Stomach (tissue), 19 donors: ENCODE measurements at places on chromosomes 3 and 15. TPM values are rescaled to one million over a fixed set of nuclear protein-coding genes. Genes with fewer than 3 reads are reported as not detected.

DNA sequence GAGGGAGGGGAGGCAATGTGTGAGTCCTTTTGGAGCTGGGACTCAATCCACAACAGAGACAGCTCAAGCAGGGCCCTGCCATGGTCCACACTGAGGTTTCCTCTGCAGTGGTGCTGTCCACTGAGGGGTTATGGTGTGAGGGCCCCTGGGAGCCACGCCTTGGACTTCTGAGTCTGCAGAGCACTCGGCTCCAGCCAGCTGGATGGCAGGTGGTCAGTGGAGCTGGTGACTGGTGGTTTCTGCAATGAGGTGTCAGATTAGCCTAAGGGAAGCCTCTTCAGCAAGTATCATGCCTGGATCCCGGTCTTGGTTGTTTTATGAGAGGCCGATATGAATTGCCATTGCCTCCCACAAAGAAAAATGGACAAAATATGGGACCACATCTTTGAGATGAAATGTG is 21.7 kb downstream of the LSM3 start:
- no peak overlapping the region for H3K27ac ChIP-seq
- peaks cover 36% of the 10 kb centered on the region for H3K4me1 ChIP-seq
- peaks cover 23% of the 10 kb centered on the region for H3K36me3 ChIP-seq
- no peak for DNase-seq
- no peak overlapping the region for H3K4me3 ChIP-seq

The FGF7 gene
- total RNA-seq: 2.6 TPM

GRCh38 chr3:103218793-103219192 is 784.0 kb downstream of the ZPLD1 start:
- H3K4me3 ChIP-seq: no peak overlapping the region
- DNase-seq: no peak
- H3K36me3 ChIP-seq: no peaks in the 10 kb centered on the region

GRCh38 chr3:161067335-161067734 is 37.8 kb downstream of the B3GALNT1 start:
- DNase-seq: no peak
- H3K36me3 ChIP-seq: peaks cover 9% of the 10 kb centered on the region
- H3K27me3 ChIP-seq: no peaks in the 10 kb centered on the region

DNA sequence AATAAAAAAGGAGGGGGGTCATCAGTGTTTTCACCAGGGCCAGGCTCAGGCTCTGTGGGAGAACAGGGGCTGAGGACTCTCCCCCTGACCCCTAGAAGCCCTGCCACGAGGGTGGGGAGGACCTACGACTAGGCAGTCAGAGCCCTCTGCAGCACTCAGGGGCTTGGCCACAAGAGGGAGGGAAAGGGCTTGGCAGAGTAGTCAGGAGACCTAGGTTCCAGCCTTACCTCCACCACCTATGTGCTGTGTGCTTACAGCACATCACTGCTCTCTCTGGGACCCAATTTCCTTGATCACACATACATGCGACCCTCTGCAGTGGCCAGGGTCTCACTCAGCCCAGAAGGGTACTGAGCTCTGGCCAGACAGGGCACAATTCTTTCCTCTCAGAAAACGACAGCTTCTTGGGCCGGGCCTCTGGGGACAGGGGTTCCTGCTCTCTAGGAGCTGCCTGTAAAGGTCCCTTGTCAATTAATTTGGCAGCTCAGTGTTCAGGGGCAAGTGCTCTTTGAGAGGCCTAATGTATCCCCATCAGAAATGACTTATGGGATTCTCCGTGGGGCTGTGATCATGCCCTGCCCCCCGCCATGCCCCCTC is 16.4 kb upstream of the SKIC8 start:
- H3K36me3 ChIP-seq: no peaks in the 10 kb centered on the region
- peak; percentile 48 for DNase-seq
- no peaks in the 10 kb centered on the region for H3K27me3 ChIP-seq
- H3K27ac ChIP-seq: no peak overlapping the region

- H3K27ac ChIP-seq: peak within 1 kb of the TSS; percentile 96
- H3K27me3 ChIP-seq: no peaks in the 10 kb centered on the region
- H3K4me3 ChIP-seq: peak within 1 kb of the TSS; percentile 82
- peaks cover 40% of the 10 kb centered on the region for H3K4me1 ChIP-seq
- peaks cover 12% of the 10 kb centered on the region for H3K36me3 ChIP-seq
- DNase-seq: peak; percentile 83
These were observed at the start of gene ZNF770 for GRCh38 chr15:34988027-34988902. Gene ZNF770, minus strand, starts transcription at chr15:34988287. Its CDS starts 4,853 bp downstream, at chr15:34983434.

The LRRIQ4 gene
- total RNA-seq: 4.6 TPM

GRCh38 chr3:33855884-33856546 is 57.6 kb downstream of the PDCD6IP start:
- DNase-seq: no peak
- no peaks in the 10 kb centered on the region for H3K27me3 ChIP-seq
- no peak overlapping the region for H3K4me3 ChIP-seq
- no peak overlapping the region for H3K27ac ChIP-seq
- peaks cover 31% of the 10 kb centered on the region for H3K4me1 ChIP-seq

- no peak overlapping the region for H3K27ac ChIP-seq
These were observed 120.0 kb downstream of the PLD1 start for GRCh38 chr3:171690281-171690680.

DNA sequence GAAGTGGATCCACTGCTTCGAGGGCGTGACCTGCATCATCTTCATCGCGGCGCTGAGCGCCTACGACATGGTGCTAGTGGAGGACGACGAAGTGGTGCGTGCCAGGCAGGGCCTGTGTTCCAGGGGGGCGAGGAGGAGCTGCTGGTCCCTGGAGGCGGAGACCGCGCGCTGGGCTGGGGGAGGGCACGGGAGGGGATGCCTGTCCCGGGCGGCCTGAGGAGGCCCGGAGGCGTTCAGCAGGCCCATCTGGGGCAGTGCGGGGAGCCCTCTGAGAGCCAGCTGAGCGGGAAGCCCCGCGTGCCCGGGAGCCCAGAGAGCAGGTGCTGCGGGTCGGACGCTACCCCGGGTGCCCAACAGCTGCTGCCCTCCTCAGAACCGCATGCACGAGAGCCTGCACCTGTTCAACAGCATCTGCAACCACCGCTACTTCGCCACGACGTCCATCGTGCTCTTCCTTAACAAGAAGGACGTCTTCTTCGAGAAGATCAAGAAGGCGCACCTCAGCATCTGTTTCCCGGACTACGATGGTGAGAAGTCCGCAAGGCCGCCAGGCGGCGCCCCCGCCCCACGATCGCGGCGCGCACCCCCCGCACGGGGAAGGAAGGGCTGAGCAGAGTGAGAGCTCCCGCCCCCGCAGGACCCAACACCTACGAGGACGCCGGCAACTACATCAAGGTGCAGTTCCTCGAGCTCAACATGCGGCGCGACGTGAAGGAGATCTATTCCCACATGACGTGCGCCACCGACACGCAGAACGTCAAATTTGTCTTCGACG is 2.9 kb downstream of the GNAT1 start:
- no peaks in the 10 kb centered on the region for H3K36me3 ChIP-seq
- DNase-seq: peak; percentile 89
- peaks cover 30% of the 10 kb centered on the region for H3K4me1 ChIP-seq
- H3K27ac ChIP-seq: no peak overlapping the region

GRCh38 chr15:41521614-41522013 is 8.0 kb upstream of the LTK start:
- no peaks in the 10 kb centered on the region for H3K4me1 ChIP-seq
- peaks cover 87% of the 10 kb centered on the region for H3K36me3 ChIP-seq
- H3K27ac ChIP-seq: no peak overlapping the region
- no peak for DNase-seq
- no peak overlapping the region for H3K4me3 ChIP-seq
- no peaks in the 10 kb centered on the region for H3K27me3 ChIP-seq

DNA sequence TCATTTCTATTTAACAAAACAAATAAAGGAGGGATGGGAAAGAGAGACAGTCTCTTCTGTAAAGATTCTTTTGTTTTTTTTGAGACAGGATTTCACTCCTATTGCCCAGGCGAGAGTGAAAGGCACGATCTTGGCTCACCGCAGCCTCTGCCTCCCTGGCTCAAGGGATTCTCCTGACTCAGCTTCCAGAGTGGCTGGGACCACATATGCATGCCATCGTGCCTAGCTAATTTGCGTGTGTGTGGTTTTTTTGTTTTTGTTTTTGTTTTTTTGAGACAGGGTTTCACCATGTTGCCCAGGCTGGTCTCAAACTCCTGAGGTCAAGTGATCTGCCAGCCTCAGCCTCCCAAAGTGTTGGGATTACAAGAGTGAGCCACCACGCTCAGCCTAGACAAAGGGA is 23.3 kb downstream of the STAG1 start:
- no peak overlapping the region for H3K4me3 ChIP-seq
- peaks cover 32% of the 10 kb centered on the region for H3K4me1 ChIP-seq
- H3K27me3 ChIP-seq: no peaks in the 10 kb centered on the region
- H3K36me3 ChIP-seq: no peaks in the 10 kb centered on the region

GRCh38 chr3:63878394-63879060 is 14.9 kb downstream of the ATXN7 start:
- DNase-seq: no peak
- H3K27ac ChIP-seq: no peak overlapping the region
- H3K4me3 ChIP-seq: no peak overlapping the region
- no peaks in the 10 kb centered on the region for H3K36me3 ChIP-seq
- H3K4me1 ChIP-seq: peaks cover 37% of the 10 kb centered on the region

The HHATL gene
- total RNA-seq: not detected

DNA sequence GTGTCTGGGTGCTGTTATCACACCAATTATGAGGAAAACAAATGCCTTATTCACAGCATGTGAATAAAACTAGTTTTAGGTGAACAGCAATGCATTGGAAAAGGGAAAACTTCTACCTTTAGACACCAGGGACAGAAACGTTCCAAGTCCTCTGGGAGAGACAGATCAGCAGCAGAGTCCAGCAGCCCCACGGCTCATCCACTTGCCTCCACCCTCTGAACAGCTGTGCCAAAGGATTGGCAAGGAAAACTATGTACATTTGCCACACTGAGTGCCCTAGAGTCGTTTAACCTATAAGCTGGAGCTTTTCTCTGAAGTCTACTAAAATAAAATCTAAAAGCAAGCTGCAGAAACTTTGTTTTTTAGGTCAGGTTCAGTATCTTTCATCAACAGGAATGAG is 107.7 kb upstream of the EIF1B start:
- H3K4me3 ChIP-seq: no peak overlapping the region
- no peak overlapping the region for H3K27ac ChIP-seq
- no peak for DNase-seq
- no peaks in the 10 kb centered on the region for H3K27me3 ChIP-seq
- no peaks in the 10 kb centered on the region for H3K4me1 ChIP-seq
- no peaks in the 10 kb centered on the region for H3K36me3 ChIP-seq

DNA sequence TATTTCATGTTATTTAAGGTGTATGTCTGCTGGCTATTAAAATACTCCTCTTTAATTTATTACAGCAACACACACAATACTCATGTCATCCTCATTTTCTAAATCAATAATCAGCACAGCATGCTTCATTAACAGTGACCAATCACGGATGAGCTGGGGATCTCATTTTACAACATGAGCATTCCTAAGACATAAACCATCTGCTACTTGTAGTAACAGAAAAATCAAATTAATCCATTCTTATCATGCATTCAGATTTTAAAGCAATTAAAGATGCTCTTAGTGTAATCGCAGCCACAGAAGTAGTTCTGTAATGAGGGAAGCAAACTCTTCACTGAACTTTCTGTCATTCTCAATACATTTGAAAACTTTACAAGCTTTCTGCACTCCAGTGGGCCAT is 191.1 kb downstream of the TBC1D5 start:
- H3K27me3 ChIP-seq: no peaks in the 10 kb centered on the region
- no peak for DNase-seq
- no peak overlapping the region for H3K4me3 ChIP-seq
- H3K27ac ChIP-seq: no peak overlapping the region
- H3K4me1 ChIP-seq: peaks cover 12% of the 10 kb centered on the region

DNA sequence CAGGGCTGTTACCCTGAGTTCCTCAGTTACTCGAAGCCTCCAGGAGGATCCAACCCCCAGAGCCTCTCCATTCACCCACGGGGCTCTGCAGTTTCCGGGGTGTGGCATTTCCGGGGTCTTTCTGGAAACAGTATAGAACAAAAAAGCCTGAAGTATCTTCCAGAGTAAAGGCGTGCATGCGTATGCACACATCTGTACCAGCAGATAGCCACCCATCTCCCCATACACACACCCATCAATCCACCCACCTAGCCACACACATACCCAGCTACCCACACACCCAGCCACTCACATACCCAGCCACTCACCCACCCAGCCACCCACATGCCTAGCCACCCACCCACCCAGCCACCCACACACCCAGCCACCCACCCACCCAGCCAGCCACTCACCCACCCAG is 2.9 kb upstream of the DNAJB8 start:
- H3K27ac ChIP-seq: no peak overlapping the region
- no peak overlapping the region for H3K4me3 ChIP-seq
- H3K4me1 ChIP-seq: no peaks in the 10 kb centered on the region
- H3K27me3 ChIP-seq: peaks cover 13% of the 10 kb centered on the region
- no peaks in the 10 kb centered on the region for H3K36me3 ChIP-seq

GRCh38 chr3:123258811-123259420 is 57.2 kb downstream of the SEC22A start:
- H3K27ac ChIP-seq: no peak overlapping the region
- H3K4me3 ChIP-seq: no peak overlapping the region
- DNase-seq: peak; percentile 78
- H3K4me1 ChIP-seq: no peaks in the 10 kb centered on the region
- no peaks in the 10 kb centered on the region for H3K27me3 ChIP-seq

GRCh38 chr3:195230244-195230643 is 40.7 kb downstream of the XXYLT1 start:
- H3K27ac ChIP-seq: no peak overlapping the region
- DNase-seq: no peak
- H3K4me1 ChIP-seq: no peaks in the 10 kb centered on the region
- no peak overlapping the region for H3K4me3 ChIP-seq

- H3K36me3 ChIP-seq: no peaks in the 10 kb centered on the region
- no peaks in the 10 kb centered on the region for H3K4me1 ChIP-seq
- H3K4me3 ChIP-seq: no peak overlapping the region
- no peak for DNase-seq
- H3K27ac ChIP-seq: no peak overlapping the region
These were observed 352.1 kb upstream of the CFAP20DC start for GRCh38 chr3:59401924-59402323.

DNA sequence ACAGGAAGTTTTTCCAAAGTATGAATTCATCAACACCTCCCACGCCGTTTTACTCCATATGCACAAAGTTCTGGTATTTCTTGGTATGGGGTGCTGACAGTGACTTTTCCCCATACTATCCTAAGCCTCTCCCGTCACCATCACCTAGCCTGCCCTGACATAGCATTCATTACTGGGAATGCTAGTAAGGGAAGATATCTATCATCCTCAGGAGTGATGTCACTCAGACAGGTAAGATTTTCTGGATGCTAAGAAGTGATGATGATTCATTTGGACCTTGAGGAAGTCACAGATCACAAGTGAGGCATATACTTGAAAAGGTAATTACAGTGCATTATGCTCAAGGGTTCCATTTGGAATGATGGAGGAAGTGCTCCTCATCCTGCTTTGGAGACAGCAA is 355.1 kb upstream of the STAC start:
- no peak overlapping the region for H3K27ac ChIP-seq
- DNase-seq: no peak
- no peaks in the 10 kb centered on the region for H3K4me1 ChIP-seq
- no peak overlapping the region for H3K4me3 ChIP-seq
- H3K36me3 ChIP-seq: no peaks in the 10 kb centered on the region

GRCh38 chr3:142027300-142027699 is 122.0 kb downstream of the TFDP2 start:
- no peaks in the 10 kb centered on the region for H3K36me3 ChIP-seq
- peaks cover 43% of the 10 kb centered on the region for H3K4me1 ChIP-seq
- H3K27me3 ChIP-seq: no peaks in the 10 kb centered on the region
- peak overlapping the region; percentile 45 for H3K4me3 ChIP-seq

The KNG1 gene
- not detected for total RNA-seq
